ENCODE measurements at places on chromosomes 3 and 15. TPM values are rescaled to one million over a fixed set of nuclear protein-coding genes. Genes with fewer than 3 reads are reported as not detected.

- peak; percentile 43 for DNase-seq
Measured at GRCh38 chr3:133487920-133488540, 85.5 kb upstream of the CDV3 start.

The TMEM42 gene
- 22.0 TPM for total RNA-seq

The ACOX2 gene
- total RNA-seq = 19.5 TPM

The CORO2B gene
- total RNA-seq = 2.9 TPM

The TMEM45A gene
- 13.1 TPM for total RNA-seq

DNA sequence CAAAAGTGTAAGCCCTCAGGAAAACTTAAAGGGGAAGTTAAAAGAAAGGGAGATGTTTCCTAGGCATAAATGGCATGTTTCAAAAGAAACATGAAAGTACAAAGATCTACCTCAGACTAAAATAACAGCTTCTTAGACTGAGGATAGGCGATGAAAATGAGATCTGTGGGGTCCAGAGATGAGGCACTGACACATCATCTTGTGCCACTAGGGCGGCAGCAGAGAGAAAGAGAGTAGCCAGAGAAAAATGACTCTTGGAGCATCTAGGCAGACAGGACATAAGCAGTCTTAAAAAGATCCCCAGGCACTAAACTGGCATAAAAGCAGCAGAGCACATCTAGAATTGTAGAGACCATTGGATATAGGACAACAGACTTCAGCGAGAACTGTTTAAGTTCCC is 42.5 kb upstream of the RFX7 start:
- DNase-seq = no peak

GRCh38 chr3:152060701-152061100 is 187.3 kb downstream of the SUCNR1 start:
- DNase-seq = no peak

DNA sequence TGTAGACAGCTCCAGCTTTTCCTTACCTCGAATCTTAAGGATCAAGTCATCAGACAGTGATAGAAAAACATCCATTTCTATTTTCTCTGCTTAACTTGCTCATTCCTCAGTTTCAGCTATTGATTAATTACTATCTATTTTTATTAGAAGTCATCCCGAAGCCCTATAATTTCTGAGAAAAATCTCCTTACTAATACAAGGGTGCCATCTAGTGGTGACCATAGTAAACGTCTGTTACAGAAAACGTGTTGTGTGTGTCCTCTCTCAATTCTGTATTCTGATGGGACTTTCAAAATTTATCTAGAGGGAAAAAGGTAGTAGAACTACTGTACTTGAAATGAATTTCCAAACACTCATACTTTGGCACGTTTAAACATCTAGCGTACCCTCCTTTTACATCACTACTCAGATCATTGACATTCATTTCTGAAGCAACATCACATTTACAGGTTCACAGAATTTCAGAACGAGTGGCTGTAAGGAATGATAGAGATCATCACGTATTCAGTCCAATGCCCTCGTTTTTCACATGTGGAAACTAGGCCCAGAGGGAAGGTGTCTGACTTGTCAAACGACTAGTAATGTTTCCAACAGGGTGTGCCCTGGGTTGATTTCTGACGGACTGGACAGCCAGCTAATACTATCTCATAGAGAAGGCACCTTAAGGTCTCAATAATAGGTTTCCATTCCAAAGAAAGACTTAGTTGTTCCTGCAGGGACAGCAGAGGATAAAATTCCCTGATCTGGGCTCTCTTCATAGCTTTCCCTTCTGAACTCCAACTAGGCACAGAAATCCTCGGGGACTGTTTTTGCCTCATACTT is 25.6 kb downstream of the HACD2 start:
- DNase-seq = peak; percentile 28

DNA sequence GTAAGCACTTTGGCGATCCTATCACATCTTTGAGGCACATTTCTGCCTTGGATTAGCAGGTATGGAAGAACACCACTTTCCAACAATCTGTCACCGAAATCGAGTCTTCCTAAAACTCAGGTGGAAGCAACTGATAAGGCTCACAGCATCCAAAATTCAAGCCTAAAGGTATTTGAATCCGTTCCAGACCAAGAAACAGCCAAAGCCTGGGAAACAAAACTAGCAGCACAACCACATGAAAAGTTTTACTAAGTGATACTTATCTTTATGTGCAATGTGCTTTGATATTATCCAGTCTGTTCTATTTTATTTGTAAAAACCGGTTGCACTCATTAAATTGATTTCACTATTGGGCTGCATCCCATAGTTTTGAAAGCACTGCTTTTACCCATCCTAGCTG is 40.5 kb upstream of the FAM174B start:
- no peak for DNase-seq

The SPINK8 gene
- not detected for total RNA-seq

The DNAJA4 gene
- 36.9 TPM for total RNA-seq

The IL5RA gene
- 0.60 TPM for total RNA-seq

GRCh38 chr3:173096994-173097785 is 43.8 kb downstream of the SPATA16 start:
- DNase-seq = no peak

DNA sequence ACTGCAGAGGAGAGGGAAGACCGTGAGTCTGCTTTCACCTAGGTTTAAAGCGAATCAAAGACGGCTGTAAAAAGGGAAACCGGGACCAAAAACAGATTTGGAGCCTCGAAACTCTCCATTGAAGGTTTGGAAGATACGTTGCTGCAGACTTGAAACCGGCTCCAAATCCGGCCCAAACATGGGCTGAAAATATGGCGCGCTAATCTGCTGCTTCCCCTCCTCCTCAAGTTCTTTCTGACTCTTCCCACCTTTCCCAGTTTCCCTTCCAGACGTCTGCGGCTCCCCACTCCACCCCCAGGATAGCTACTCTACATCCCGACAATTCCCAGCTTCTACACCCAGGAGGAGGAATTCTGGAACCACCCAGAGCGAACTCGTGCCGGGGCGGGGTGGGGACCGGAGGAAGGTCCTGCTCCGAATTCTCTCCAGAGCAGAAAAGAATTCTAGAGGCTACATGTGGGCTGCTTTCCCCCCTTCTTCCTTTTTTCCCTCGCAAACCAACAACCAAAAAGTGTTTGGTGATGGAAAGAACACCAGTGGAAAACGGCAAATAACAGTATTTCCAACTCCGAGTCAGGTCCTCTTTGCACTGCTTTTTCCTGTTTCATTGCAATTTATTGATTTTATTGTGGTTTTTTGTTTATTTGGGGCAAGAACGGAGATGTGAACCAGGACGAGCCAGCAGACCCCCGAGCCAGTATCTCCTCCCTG is 8.5 kb downstream of the EOMES start:
- DNase-seq = no peak

The A4GNT gene
- total RNA-seq = not detected

The HCN4 gene
- 1.3 TPM for total RNA-seq

The WNT5A gene
- total RNA-seq = 13.7 TPM

GRCh38 chr15:82802497-82802896 is 3.4 kb downstream of the FSD2 start:
- no peak for DNase-seq

DNA sequence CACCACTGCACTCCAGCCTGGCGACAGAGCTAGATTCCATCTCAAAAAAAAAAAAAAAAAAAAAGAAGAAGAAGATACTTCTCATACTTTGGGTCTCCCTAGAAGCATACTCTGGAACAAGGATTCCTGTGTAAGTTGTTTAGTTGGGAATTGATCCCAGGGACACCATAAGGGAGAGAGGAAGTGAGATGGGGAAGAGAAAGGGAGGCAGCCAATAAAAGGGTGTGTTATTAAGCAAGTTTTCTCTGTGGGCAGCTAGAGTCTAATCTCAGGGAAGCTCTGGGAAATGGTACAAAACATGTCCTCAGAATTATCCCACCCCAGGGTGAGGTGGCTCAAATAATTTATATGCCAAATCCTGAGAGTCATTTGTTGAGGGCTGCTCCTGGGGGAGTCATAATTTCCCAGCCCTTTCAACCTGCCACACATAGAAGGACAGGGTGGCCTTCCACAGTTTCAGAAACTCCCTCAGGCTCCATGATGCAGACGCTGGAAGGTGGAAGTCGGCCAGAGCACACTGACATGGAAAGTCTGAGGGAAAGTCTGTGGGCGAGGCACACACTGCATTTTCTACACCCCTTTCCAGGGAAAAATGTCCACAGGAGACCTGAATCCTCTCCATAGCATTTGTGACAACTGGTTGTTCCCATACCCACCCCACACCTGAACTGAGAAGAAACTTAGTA is 86.4 kb upstream of the SLC4A7 start:
- DNase-seq = no peak

DNA sequence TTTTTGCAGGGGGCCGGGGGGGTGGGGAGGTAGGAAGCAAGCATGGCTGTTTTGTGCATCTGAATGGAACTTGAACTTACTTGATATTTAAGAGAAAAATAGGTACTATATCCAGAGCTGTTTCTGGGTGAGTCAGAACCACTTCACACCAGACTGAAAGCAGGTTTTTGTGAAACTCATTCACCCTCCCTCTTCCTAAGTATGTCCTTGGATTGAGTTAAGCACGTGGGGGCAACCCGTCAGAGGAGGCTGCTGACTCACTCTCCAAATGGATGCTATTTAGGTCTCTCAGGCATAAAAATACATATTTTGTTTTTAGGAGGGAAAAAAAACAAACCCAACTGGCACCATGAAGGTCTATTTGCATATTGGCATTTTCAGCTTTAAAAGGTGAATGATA is 270.3 kb downstream of the RYR3 start:
- DNase-seq = no peak

Data from mucosa of gallbladder (tissue), 1 donor.